ENCODE measurements at places on chromosomes 3 and 15. TPM values are rescaled to one million over a fixed set of nuclear protein-coding genes. Genes with fewer than 3 reads are reported as not detected.

The LRTM1 gene
- total RNA-seq, result 106 TPM

The SI gene
- total RNA-seq, result not detected

The CA12 gene
- total RNA-seq, result 1.6 TPM

The EPHA3 gene
- total RNA-seq, result 27.7 TPM

The SNX22 gene
- total RNA-seq, result 1.0 TPM

The CKMT1A gene
- total RNA-seq, result not detected

The CAMK2N2 gene
- not detected for total RNA-seq

Measured in skeletal muscle tissue (tissue), 5 donors.